NCI-H345 (cell line): ENCODE measurements at places on chromosomes 5 and 9.

- DNase-seq, result no peak
Observed at GRCh38 chr5:172455511-172456061, 1.3 kb upstream of the SH3PXD2B start.

DNA sequence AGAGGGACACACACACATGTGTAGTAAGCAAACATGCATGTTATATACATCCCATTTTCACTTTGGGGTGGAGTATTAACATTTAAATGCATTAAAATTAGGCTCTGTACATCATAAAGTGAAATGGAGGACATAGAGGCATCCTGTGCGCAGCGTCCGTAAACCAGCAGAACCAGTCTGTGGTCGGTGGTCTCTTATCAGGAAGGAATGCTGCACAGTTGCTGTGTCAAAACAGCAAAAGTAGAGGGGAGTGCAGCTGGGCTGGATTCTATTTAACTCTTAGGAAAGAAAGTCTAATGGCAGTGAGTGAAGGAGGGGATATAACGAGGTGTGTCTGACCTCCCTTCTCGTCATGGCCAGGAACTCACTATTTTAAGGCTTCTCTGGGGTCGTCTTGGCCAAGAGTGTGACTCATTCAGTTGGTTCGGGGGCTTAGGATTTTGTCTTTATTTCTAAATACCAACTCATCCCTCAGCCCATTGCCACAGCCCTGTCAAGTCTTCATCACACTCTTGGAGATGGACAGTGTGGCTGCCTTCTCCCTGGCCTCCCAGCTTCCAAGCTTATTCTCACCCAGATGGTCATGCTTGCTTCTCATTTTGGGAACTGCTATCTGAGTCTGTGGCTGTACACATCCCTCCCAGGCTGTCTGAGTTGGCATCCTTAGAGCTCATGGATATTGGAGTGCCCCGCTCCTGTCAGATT, 20.1 kb upstream of the CXCL14 start:
- no peak for DNase-seq

- DNase-seq, result no peak
Observed at GRCh38 chr9:116712781-116713180, 25.7 kb downstream of the TRIM32 start.

DNA sequence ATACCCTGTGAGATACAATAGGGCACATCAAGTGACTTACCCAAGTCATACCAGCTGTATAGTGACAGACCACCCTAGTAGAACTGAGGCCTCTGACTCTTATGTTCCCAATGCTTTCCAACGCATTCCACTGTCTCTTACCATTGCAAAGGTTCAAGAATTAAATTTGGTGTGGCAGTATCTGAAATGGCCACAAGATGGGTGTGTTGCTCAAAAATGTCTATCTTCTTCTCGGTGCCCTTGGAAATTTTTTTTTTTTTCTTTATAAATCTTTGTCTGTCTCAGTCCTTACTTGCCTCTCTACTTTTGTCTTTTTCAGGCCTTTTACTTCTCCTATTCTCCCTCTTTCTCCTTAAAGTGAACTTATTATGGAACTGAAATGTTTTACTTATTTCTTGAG, 48.4 kb downstream of the GPR21 start:
- DNase-seq, result no peak

- DNase-seq, result no peak
Observed at GRCh38 chr5:67315082-67315989, 118.7 kb upstream of the CD180 start.
